ENCODE measurements at places on chromosomes 16 and 17.
A peak's percentile ranks its signal among the peaks of the same experiment; 100 is the strongest.

DNA sequence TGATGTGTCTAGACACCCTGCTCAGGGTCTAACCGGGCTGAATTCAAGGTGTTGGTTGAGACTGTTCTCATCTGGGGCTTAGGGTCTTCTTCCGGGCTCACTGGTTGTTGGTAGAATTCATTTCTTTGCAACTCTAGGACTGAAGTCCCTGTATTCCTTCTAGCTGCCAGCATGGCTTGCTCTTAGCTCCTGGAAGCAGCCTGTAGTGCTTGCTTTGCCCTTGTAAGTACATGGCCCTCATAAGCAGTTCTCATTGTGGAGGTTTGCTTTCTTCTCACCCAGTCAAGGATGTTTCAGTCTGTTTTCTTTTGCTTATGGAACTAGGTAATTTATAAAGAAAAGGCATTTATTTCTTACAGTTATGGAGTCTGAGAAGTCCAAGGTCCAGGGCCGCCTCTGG is 26.3 kb downstream of the COX10 start:
- no peak for DNase-seq

DNA sequence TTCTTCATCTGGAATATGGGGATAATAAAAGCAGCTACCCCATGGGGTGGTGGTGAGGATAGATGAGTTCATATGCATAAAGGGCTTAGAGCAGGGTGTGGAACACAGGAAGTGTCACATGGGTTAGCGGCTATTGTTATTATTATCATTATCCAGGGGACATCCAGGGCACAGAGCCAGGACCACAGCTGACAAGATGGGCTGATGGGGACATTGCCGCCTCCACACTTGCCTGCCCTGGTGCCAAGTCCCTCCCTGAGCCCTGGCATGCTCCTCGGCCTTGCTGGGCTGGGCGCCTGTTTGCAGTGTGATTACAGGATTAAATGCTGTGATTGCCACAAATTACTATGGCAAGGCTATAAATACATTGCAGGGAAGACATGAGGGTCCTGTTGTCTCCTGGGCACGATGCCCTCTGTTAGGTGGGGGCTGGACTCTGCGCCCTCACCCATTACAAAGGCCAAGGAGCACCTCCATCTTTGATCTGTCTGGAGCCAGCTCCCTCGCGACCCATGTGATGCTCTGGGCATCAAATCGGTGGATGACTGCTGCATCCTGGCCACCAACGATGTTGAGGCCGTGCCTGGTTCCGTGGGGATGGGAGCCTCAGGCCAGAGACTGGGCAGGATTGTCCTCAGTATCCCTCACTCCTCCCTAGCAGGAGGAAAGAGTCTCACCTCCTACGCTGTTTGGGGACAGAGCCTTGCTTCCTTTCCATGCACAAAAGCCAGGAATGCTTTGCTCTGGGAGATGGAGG is 43.2 kb downstream of the PIMREG start:
- no peak for DNase-seq

GRCh38 chr17:226108-227077 is 44.9 kb upstream of the DOC2B start:
- DNase-seq: no peak

DNA sequence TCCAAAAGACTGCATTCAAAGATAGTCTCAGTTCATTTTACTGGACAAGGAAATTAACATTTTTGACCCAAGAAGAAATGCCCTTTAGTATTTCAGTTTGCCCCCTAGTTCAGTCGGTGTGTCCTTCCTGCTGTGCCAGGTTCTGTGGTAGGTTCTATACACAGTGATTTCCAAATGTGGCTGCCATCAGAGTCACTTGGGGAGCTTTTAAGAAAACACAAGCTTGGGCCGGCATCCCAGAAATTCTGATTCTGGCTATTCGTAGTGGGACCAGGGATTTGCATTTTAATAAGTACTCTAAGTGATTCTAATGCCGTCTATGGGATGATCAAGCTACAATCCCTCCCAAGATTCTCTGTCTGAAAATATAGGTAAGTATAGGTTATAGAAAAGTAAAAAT is 10.2 kb downstream of the RSPRY1 start:
- no peak for DNase-seq

DNA sequence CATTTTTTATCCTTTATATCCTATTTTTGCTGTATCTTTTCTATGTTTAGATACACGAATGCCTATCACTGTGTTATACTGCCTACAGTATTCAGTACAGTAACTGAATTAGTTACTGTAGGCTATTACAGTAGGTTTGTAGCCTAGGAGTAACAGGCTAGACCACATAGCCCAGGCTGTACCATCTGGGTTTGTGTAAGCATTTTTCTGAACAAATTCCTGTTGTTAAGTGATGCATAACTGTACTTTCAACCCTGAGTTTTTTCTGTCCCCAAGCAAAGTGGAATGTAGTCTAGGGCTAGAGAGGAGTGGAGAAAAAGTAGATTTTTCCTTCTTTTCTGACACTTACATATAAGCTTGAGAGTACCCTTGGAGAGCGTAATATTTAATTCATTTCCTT is 282.1 kb downstream of the HS3ST3B1 start:
- DNase-seq: no peak

DNA sequence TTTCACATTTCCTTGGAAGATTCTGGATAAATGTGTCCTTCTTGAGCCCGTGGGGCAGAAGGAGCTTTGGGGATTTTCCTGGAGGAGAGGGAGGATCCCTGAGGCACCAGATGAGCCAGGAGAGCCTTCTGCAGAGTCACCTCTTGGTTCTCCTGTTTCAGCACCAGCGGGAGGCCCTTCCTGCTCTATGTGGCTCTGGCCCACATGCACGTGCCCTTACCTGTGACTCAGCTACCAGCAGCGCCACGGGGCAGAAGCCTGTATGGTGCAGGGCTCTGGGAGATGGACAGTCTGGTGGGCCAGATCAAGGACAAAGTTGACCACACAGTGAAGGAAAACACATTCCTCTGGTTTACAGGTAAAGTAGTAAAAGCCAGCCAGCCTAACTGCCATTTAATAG is 77.1 kb downstream of the ARSG start:
- no peak for DNase-seq

DNA sequence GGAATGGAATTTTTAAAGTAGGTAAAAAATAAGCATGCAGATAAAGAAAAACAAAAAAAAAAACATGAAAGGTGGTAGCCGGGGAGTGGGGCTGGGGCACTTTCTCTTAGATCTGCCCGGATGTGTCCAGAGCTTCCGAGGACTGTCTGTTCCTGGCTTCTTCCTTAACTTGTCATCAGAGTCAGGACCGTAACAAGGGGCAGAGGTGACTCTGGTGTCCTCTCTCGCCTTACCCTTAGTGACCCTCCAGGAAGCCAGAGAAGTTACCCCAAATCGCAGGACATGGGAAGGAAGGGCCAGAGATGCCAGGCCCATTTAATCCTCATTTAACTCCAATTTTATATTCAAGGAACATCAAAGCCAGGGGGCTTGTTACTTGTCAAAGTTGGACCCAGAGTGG is 115.5 kb downstream of the ABCC6 start:
- DNase-seq: no peak

GRCh38 chr17:7992924-7993323 is 9.5 kb upstream of the GUCY2D start:
- no peak for DNase-seq

GRCh38 chr17:76547183-76547641 is 7.4 kb downstream of the PRCD start:
- DNase-seq: peak; percentile 44

GRCh38 chr16:1614456-1615102 is 2.4 kb downstream of the CRAMP1 start:
- DNase-seq: no peak

DNA sequence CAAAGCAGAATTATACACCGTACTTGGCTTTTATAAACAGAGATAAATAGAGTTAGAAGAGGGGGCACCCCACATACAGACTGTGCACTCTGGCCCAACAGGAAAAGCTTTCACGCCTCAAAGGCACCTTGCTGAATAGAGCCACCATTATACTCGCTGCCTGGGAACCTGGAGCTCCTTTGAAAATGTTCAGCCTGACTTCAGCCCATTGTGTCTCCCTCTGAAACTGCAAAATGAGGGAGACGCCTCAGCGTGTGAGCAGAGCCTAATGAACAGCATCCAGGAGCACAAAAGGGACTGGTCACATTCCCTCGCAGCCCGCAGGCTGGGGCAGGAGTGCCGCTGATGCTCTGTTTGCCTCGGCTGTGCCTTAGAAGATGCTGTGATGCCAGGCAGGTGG is 46.3 kb downstream of the ABCC12 start:
- DNase-seq: no peak

- DNase-seq: no peak
These were observed 17.1 kb downstream of the NME3 start for GRCh38 chr16:1754204-1754603.

DNA sequence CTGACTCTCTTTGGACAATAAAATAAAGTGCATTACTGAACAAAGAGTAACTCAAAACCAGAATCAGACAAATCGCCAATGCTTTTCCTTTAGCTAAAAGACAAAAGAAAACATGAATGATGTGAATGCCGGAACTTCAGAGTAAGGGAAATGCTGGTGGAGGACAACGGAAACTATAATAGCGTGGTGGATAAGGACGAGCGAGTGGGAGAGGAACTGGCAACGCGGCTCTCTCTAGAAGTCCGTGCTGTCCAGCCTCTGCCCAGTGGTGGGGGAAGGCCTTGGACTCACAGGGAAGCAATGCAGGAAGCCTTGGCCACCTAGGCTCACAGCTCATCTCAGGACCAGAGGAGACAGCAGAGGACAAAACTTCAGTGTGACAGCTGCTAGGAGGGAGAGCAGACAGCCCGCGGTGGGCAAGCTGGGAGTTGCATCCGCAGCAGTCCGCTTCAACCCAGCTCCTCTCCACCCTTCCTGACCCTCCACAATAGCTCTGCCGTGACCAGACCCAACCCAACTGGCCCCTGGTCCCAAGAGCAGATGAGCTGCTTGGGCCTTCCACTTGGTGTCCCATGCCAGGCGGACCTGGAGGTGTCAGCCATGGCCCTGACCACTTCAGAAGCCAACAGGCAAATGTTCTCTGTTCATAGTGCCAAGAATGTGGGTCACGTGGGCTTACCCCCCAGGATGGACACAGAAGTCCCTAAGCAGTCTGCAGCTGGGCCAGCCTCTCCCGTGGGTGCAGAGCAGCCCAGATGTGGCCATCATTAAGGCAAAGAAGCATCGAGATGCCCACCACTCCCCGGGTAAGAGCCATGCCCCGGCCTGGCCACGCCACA is 5.3 kb upstream of the FAAP100 start:
- DNase-seq: no peak

- DNase-seq: no peak
These were observed 1.3 kb downstream of the CLUH start for GRCh38 chr17:2710071-2710802.

- DNase-seq: no peak
These were observed 9.0 kb upstream of the MRPL38 start for GRCh38 chr17:75913537-75914210.

- DNase-seq: no peak
These were observed 9.2 kb upstream of the PRKCB start for GRCh38 chr16:23826528-23827045.

DNA sequence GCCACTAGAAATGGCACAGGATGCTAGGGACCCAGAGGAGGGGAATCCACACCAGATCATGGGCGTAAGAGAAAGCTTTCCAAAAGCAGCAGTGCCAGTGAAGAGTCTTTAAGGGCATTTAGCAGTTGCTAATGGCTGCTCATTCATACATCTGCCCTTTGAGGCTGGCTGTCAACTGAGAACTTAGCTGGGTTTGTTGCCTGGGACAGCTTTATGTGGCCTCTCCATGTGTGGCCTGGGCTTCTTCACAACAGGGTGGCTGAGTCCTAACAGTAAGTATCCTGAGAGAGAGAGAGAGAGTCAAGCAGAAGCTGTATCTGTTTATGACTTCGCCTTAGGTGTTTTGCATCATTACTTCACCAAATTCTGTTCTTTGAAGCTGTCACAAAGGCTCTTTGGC is 286.1 kb upstream of the KCNJ16 start:
- DNase-seq: no peak

- no peak for DNase-seq
These were observed 57.7 kb downstream of the TBC1D16 start for GRCh38 chr17:79977708-79978547.

DNA sequence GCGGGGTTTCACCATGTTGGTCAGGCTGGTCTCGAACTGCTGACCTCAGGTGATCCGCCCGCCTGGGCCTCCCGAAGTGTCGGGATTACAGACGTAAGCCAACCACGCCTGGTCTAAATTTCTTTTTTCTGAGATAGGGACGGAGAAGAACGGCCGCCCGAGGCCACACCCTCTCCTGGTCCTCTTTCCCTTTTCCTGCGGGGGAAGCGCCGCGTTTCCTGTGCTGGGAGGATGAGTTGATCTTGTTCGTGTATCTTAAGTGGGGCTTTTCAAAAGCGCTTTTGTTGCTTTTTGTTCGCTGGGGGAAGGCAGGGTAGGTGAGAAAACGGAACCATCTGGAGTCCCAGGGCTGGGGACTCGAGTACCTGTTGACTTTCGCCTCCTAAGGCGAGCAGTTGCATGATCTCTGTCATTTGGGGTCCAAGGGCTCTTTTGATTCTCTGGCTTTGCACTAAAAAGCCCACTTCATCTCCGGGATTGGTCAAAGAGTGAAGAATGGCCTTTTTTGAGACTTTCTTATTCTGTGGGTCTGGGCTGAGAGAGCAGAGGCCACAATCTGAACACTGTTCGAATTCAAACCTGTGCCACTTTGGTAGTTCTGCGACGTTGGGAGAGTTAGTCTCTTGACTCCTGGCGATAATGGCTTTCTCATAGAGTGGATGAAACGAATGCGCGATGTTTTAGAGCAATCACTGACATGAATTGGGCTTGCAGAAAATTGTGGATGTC is 1.3 kb downstream of the FUS start:
- DNase-seq: no peak

GRCh38 chr16:35562471-35562870 is 2103.1 kb downstream of the TP53TG3F start:
- DNase-seq: no peak

- no peak for DNase-seq
These were observed 42.6 kb downstream of the TRARG1 start for GRCh38 chr17:1322014-1322428.

- DNase-seq: no peak
These were observed 2.1 kb downstream of the PRKCA start for GRCh38 chr17:66304304-66305174.

GRCh38 chr17:39927929-39928857 is 661 bp downstream of the LRRC3C start:
- DNase-seq: no peak

DNA sequence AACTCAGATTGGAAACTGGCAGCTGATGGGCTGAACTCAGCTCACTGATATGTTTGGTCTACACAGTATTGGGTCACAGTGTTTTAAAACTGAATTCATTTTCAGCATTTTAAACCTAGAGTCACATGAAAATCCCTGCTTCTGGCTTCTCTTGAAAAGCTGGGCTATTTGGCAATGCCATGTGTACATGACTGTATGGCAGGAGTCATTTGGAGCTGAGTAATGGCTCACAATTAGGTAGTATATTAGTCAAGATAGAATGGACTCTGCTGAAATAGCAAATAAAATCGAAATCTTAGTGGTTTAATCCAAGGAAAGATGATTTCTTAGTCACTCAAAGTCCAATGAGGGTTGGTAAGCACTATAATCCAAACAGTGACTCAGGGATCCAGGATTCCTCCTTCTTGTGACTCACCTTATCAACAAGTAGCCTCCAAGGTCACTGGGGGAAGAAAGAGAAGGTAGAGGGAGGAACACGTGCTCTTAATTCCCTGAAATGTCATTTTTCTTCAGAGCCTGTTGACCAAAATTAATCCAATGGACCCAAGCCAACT is 13.9 kb upstream of the PMP22 start:
- DNase-seq: no peak

GRCh38 chr16:84096447-84097005 is 20.2 kb downstream of the MBTPS1 start:
- DNase-seq: no peak

- no peak for DNase-seq
These were observed 265.0 kb downstream of the RBFOX1 start for GRCh38 chr16:7597677-7598076.

Data from central memory CD8-positive, alpha-beta T cell (primary cell).